Stimulated activated CD8-positive, alpha-beta memory T cell treated with anti-CD3 and anti-CD28 coated beads, Interleukin-7, amount 100 ng/mL, for 24 hours (primary cell): ENCODE measurements at places on chromosomes 7 and 10.
A peak's percentile ranks its signal among the peaks of the same experiment; 100 is the strongest.

DNA sequence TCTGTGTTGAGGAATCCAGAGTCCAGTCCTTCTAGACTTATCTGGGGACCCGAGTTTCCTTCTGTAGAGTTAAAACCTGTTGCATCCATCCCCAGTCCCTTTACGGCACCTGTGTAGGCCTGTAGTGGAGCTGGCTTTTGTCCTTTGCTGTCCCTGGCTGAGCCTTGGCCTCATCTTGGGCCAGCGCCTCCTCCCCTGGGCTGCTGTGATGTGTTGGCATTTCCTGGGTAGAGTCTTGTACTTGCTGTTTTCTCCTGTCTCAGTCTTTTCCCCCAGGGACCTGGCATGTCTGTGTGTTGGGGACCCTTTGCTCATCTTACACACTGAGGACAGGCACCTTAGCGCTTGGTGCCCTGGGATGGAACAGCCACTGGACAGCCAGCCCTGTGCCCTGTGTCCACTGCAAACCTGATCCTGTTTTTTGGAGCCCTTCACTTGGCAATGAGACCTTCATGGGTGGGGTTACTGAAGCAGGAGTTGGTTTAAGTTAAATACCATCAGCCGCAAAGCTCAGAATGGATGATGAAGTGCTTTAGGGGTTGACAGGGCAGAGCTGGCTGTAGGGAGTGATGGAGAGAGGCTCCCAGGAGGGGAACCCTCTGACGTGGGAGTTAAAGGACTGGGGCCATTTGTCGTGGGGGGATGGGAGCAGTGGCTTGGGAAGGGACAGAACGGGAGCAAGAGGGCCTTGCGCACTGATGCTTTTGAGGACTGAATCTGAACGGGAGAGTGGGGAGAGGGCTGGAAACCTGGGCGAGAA is 50.9 kb downstream of the CUX1 start:
- no peak for DNase-seq

DNA sequence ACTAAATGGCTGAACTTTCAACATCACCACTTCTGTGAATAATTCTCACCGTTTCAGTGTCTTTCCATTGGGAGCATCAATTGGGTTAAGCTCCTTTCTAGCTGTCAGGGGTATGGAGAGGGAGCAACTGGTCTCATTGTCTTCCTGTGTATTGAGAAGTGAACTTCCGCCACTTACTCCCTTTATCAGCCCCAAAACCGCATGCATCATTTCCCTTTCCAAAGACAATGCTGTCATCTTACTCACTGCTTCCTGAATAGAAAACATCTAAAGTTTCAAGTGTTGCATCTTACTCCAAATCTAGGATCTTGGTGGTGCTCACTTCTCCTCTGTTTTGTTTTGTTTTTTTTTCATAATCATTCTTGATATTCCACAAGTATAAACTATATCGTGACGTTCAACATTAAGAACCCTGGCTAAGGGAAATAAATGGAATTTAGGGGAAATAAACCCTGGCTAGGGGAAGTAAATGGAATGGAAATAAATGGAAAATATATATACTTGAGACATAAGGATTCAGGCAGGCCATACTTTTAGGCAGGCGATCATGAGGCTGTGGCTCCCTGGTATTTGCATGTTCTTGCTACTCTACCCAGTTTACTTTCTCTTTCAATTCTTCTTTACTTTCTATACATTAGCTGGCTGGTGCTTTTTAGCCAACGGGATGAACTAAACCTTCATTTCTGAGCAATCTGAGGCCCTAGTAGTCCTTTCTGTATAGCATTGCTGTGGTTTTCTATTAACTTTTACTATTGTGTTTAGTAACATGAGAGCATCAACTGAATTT is 371.9 kb downstream of the BMPER start:
- no peak for DNase-seq

DNA sequence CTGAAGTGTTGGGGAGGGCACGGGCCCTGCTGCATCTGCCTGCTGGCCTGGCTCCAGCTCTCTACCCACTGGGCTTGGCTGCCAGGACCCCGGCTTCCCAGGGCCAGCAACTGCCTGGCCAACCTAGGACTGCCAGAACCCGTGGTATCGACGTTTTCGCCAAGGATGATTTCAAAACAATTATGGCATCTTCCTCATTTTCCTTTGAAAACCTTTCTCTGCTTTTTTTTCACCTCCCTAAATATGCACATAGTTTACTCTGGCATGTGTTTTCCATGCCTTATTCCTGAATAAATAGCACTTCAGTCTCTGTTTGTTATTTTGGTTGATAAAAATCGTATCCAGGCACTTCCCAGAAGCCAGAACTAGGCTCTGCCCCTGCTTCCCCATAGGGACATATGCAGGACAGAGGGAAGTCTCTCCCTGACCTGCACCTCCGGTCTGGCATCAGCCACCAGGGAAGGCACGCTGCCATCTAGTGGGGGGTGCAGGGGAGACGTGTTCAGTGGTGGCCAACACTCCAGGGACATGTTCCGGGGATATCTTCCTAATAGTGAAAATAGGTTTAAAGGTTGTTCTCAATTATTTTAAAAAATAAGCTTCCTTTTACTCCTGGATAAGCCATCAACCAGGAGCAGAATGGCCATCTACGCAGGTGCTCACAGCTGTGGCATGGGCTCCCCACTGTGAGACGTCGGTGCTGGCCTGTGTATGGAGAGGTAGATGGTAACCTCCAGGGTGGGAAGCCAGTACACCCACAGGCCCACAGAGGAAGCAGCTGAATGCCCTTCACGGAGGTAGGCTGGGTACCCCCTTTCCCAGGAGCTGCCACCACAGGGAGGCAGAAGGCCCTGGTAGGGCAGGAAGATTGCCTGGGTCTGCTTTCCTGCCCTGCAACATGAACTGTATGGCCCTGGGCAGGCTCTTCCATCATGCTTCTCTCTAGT is 30.7 kb upstream of the ANTXRL start:
- no peak for DNase-seq

DNA sequence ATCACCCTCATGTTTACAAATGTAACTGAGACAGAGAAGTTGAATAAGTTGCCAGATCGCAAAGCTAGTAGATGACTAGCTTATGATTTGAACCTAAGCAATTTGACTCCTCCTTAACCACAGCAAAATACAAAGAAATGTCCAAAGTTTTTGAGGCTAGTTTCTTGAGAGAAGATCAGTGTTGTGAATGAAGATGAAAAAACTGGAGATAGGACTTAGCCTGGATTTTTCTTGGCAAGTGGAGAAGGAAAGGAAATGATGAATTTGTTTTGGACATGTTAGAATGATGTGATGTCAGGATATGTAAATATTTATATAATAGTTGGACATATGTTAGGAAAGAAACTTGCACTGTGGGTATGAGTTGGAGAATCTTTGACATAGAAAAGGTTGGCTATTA is 149.8 kb downstream of the LSMEM1 start:
- no peak for DNase-seq

GRCh38 chr7:1176891-1177373 is 16.9 kb upstream of the ZFAND2A start:
- peak; percentile 84 for DNase-seq

- DNase-seq: peak; percentile 33
Measured at GRCh38 chr10:79904671-79905321, 44.1 kb downstream of the SFTPD start.

- no peak for DNase-seq
Measured at GRCh38 chr10:93995182-93995581, 1.5 kb downstream of the PLCE1 start.

GRCh38 chr7:105682341-105683060 is 101.2 kb upstream of the EFCAB10 start:
- no peak for DNase-seq

DNA sequence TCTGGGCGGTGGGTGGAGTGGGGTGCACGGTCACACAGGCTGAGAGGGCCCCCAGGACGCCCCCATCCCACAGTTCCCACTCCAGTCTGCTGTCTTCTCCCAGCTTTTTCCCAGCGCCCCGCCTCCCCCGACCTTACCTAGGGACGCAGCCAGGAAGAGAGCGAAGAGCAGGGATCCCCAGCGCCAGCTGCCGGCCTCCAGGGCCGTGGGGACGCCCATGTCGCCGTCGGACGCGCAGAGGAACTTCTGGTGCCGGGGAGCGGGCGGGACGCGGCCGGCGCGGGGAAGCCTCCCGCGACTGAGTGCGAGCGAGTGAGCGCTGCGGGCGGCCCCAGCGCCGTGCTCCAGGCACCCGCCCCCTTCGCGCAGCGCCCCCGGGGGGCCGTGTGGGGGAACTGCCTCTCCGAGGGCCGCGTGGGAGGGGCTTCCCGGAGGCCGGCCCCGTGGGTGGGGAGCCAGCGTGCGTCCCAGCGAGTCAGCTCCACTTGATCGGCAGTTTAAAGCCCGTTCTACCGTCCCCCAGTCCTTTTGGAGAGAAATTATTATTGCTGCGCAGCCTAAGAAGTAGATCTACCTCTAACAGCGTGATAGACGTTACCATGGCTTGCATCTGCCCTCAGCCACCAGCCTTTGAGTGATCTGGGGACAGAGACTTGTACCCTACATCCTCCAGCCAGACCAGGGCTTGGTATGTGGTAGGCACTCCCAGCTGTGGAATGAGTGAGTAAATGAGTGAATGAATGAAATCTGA is at the start of gene VSIR:
Gene VSIR (minus strand): TSS at position 300 of the 751 bp plus-strand sequence. CDS start 81 bp downstream, at position 219.
- peak; percentile 84 for DNase-seq

DNA sequence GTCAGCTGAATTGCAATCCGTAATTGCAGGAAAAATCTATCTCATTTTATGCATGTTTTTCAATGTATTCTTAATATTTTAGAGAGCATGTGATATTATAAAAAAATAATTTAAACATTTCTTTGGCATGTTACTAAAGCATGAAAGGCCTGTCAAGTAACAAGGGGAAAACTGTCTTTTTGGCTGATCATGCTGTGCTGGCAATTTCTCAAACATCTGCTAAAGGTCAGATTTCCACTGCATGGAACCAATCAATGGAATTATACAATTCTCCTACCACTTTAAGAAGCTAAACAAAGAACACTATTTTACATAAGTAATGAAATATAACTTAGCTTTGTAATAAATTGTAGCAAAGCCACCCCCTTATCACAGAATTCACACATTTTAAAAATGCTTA is 49.4 kb downstream of the JMJD1C start:
- DNase-seq: no peak

DNA sequence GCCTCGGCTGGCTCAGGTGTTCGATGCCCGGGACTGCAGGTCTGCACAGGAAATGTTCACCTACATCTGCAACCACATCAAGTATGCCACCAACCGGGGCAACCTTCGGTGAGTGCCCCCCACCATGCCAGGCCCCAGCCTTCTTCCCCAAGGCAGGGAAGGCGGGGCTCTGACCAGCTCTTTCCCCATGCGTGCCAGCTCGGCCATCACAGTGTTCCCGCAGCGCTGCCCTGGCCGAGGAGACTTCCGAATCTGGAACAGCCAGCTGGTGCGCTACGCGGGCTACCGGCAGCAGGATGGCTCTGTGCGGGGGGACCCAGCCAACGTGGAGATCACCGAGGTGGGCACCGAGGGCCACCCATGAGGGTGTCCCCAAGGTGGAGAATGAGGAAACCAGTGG is 7.5 kb downstream of the NOS3 start:
- no peak for DNase-seq

- no peak for DNase-seq
Measured at GRCh38 chr10:10589540-10590303, 427.9 kb upstream of the CELF2 start.

GRCh38 chr7:112721366-112721765 is 68.8 kb downstream of the TMEM168 start:
- no peak for DNase-seq
